ENCODE measurements at places on chromosomes 12 and 14.

- H3K27me3 ChIP-seq = no peaks in the 10 kb centered on the region
- H3K4me1 ChIP-seq = no peaks in the 10 kb centered on the region
- no peak for DNase-seq
- no peak overlapping the region for H3K4me3 ChIP-seq
Measured at GRCh38 chr12:98417266-98417665, 98.1 kb upstream of the TMPO start.

- H3K27ac ChIP-seq = no peak overlapping the region
- H3K36me3 ChIP-seq = no peaks in the 10 kb centered on the region
- no peaks in the 10 kb centered on the region for H3K4me1 ChIP-seq
- no peak overlapping the region for H3K4me3 ChIP-seq
- H3K27me3 ChIP-seq = no peaks in the 10 kb centered on the region
- no peak for DNase-seq
Measured at GRCh38 chr14:51630987-51631386, 20.7 kb upstream of the FRMD6 start.

DNA sequence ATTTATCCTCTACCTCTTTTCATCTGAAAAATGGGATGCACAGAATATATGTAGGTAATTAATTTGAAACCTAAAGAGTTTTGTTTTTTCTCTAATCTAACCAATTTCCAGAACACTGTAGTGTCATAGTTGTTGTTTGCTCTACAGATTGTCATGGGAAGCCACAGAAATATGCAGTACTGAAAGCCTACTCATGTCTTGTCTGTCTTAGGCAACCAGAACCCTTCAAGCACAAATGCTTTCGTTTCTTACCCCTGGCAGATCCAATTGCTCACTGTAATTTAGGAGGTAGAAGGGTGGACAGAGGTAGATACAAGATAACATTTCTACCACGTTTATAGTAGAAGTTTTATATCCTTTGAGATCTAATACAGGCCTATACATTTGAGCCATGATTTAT lies 330.2 kb upstream of the NOVA1 start:
- no peak overlapping the region for H3K27ac ChIP-seq
- DNase-seq = no peak
- H3K36me3 ChIP-seq = no peaks in the 10 kb centered on the region
- no peak overlapping the region for H3K4me3 ChIP-seq

- H3K4me3 ChIP-seq = no peak overlapping the region
- no peaks in the 10 kb centered on the region for H3K4me1 ChIP-seq
- no peaks in the 10 kb centered on the region for H3K36me3 ChIP-seq
- no peaks in the 10 kb centered on the region for H3K27me3 ChIP-seq
- H3K27ac ChIP-seq = no peak overlapping the region
Measured at GRCh38 chr14:42057111-42057510, 450.4 kb downstream of the LRFN5 start.

DNA sequence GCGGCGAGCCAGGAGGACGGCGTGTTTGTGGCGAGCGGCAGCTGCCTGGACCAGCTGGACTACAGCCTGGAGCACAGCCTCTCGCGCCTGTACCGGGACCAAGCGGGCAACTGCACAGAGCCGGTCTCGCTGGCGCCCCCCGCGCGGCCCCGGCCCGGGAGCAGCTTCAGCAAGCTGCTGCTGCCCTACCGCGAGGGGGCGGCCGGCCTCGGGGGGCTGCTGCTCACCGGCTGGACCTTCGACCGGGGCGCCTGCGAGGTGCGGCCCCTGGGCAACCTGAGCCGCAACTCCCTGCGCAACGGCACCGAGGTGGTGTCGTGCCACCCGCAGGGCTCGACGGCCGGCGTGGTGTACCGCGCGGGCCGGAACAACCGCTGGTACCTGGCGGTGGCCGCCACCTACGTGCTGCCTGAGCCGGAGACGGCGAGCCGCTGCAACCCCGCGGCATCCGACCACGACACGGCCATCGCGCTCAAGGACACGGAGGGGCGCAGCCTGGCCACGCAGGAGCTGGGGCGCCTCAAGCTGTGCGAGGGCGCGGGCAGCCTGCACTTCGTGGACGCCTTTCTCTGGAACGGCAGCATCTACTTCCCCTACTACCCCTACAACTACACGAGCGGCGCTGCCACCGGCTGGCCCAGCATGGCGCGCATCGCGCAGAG lies 873 bp downstream of the PLXNC1 start:
- no peaks in the 10 kb centered on the region for H3K27me3 ChIP-seq
- H3K27ac ChIP-seq = no peak overlapping the region
- no peaks in the 10 kb centered on the region for H3K36me3 ChIP-seq
- H3K4me1 ChIP-seq = peaks cover 22% of the 10 kb centered on the region
